ENCODE measurements at places on chromosomes 2 and 18.

GRCh38 chr2:191656391-191656790 lies 21.5 kb upstream of the NABP1 start:
- no peak for DNase-seq

DNA sequence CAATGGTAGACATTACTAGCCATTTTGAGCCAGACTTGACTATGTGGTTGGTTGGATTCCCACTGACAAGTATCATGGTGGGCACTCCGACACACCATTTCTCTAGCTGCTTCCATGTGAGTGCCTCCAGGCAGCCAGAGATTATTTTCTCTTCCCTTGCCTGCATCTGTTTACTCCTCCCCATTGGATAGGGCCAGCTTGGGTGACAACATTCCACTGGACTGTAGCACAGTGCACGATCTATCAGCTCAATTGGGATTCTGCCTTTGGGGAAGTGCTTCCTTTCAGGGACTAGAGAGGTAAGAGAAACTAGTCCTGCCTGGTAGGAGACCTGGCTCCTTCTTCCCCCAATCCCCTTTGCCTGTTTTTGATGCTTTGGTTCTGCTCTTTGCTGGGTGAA lies 49.0 kb upstream of the MAP4K3 start:
- DNase-seq = no peak

- DNase-seq = no peak
These were observed 472.6 kb downstream of the DLGAP1 start for GRCh38 chr18:3982541-3982940.

DNA sequence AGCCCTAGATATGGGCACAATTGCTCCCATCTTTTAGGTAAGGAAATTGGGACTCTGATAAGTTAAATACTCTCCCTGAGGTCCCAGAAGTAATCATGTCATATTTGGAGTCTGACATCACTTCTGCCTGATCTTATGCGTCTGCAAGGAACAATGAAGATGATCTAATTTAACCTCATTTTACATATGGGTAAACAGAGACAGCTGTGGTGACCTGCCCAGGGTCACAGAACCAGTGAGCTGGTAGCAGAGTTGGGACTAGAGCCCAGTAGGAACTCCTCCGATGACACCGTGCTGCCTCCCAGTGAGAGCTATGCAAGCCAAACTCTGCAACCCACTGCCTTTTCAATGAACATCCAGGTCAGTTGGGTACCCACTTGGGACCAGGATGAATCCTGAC lies 17.8 kb downstream of the CTAGE1 start:
- no peak for DNase-seq

DNA sequence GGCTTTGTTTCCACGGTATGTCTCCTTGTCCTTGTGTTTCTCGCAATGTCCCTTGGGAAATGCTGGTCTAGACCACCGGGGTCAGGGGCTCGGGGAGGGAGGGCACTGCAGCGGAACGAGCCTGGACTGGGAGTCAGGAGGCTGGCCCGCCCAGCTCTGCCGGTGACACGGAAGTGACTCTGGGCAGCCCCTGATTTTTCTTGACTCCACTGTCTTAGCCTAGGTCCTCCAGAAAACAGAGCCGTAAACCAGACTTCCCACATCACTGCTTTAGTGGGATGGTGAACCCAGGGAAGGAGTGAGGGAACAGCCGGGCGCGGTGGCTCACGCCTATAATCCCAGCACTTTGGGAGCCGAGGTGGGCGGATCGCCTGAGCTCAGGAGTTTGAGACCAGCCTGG lies 144.2 kb downstream of the ASB1 start:
- no peak for DNase-seq

Data from stimulated activated CD4-positive, alpha-beta T cell treated with anti-CD3 and anti-CD28 coated beads, Interleukin-4, amount 100 ng/mL, for 1 hour (primary cell).